Esophagus squamous epithelium (tissue), 5 donors: ENCODE measurements at places on chromosomes 5 and 9.

GRCh38 chr5:62506659-62507460 is 71.8 kb upstream of the LRRC70 start:
- no peak for DNase-seq

- no peak for DNase-seq
Observed at GRCh38 chr9:111450124-111450523, 34.1 kb downstream of the ECPAS start.

DNA sequence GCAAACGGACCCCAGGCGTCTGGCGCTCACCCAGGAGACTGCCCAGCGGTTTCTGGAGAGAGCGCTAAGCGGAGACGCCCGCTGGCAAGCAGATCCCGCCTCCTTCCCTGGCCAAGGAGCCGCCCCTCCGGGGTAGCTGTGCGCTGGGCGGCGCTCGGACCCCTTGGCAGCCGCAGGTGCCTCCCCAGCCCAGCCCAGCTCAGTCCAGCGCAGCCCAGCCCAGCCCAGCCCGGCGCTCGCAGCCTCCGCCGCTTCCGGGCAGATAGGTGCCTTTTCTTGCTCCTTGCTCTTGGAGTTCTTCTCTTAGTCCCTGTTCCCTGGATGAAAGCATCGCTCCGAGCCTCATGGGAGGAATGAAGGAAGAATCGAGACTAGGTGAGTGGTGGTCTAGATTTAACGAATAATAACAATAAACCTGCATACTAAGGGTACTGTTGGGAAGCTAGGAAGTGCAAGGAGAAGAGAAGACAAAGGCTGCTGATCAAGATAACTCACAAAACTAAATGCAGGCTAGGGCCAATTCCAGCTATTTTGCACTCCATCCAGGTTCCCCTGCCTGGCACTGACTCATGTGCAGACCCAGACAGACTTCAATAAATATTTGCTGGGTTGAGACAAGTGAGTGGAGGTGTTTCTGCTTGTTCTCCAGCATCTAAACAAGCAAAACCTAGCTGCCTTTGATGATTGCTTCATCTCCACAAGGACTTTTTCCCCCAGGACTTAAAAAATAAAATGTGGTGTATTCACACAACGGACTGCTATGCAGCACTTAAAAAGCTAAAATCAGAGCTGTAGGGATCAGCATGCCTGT is at the start of gene STK32A:
Gene STK32A, plus strand, starts transcription at position 202 of the 811 bp plus-strand sequence. CDS start 4,609 bp downstream, outside the sequence.
- no peak for DNase-seq

GRCh38 chr5:55331321-55331720 is 23.5 kb downstream of the MTREX start:
- no peak for DNase-seq

DNA sequence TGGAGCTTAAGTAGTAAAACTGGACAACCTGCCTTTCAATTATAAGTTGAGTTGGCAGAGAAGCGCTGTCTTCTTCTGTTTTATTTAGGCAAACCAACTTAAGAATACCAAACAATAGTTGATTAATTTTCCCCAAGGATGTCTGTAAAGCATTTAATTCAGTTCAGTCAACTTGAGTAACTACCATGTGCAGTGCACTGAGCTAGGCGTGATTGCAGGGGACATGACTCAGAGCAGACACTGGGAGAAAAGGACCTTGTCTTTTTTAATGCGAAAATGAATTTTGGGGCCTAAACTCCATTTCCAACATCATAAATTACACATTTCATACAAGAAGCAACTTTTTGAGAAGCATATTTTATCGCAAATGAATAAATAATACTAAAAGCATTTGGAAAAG is 66.3 kb downstream of the FBXL7 start:
- no peak for DNase-seq

GRCh38 chr5:104187656-104188055 is 625.1 kb upstream of the NUDT12 start:
- DNase-seq, result no peak

- DNase-seq, result no peak
Observed at GRCh38 chr9:126606483-126606870, 7.3 kb upstream of the LMX1B start.
